ENCODE measurements at places on chromosomes 3 and 15. TPM values are rescaled to one million over a fixed set of nuclear protein-coding genes. Genes with fewer than 3 reads are reported as not detected.

DNA sequence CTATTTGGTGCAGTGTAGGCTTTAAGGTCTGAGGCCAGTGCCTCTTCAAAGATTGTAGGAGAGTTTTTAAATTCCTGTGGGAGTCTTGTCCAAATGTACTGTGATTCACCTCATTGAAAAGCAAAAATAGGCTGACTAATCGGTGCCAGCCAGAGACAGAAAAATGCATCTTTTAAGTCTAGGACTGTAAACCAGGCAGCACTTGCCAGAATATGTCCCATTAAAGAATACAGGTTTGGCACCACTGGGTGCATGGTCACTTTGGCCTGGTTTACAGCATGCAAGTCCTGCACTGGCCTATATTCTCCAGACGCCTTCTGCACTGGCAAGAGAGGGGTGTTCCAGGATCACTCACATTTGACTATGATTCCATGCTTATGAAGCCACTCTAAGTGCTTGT, 20.3 kb upstream of the NOX5 start:
- no peak for DNase-seq

- no peak for DNase-seq
Observed at GRCh38 chr3:29189328-29189727, 91.5 kb upstream of the RBMS3 start.

- no peak for DNase-seq
Observed at GRCh38 chr15:78174401-78174800, 25.2 kb downstream of the IDH3A start.

GRCh38 chr15:88681610-88682221, 42.9 kb downstream of the ISG20 start:
- DNase-seq: no peak

GRCh38 chr15:89829616-89830440, 15.2 kb upstream of the ANPEP start:
- no peak for DNase-seq

GRCh38 chr15:86557018-86557550, 477.4 kb downstream of the AGBL1 start:
- DNase-seq: no peak

DNA sequence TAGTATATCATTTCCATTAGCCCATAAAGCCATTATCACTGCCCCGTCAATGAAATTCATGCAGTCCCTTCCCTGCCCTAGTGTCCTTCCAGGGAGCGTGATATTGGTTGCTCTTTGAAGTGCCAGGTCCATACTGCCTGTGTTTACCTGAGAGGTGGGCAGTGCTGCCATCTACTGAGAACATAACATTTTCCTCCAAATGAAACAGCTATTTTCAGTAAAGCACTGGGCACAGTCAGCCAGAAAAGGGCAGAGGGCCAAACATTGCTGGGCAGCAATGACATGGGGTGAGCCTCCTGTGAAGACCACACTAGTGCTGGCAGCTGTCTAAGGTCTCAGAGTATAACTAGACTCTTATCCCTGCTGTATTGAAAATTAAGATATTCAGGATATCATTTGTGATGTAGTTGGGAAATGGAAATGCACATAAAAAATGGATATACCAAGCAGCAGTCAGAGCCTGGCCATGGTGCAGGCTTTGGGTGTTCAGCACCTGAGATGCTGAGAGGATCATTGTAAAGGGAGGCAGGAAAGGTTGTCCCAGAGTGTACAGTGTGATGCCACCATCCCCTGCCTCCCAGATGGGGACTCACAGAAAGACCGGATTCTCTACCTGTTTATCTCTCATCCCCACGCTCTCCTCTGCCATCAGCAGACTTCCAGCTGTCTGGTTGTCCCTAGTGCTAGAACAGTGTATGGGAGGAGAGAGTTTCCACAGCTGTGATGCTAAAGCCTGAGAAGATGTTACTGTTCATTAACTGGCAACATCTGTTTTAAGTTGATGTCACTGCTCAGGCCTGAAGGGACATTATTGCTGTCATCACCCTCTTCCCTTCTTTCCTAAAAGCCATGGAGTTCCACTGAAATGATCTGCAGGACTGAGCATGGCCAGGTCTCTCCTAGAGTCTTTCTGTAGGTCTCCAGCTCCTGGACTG, 108.8 kb downstream of the ARNT2 start:
- no peak for DNase-seq

Gene GOLGA6A
- 0.26 TPM for polyA plus RNA-seq

DNA sequence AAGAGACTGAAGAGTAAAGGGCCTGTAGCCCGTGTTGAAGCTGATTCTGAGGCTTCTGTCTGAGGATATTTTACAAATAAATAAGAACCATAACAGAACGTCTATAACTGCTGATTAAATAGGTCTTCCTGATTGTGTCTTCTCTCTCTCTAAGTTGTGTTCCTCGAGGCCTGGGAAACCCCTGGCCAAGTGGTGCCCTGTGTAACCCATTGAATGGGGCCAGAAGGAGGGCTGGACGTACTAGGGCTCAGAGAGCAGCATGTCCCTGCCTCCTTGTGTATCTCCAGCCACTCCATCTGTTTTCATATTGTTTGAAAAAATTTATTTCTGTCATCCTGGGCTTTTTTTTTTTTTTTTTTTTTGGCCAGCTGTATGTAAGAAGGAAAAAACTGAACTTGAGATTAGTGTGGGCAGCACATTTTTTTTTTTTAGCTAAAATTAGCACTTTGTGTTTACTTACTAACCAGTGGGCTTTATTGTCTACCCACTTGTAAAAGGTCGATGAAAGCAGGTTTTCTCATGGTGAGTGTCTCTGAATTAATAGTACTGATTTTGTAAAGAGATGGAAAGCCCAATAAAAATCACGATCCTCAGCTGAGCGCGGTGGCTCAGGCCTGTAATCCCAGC, 10.7 kb downstream of the DHX30 start:
- DNase-seq: no peak

GRCh38 chr15:35271371-35272043, 186.4 kb upstream of the NANOGP8 start:
- no peak for DNase-seq

Gene SH3GL3
- 13.6 TPM for polyA plus RNA-seq

Gene SEMA7A
- polyA plus RNA-seq: 6.6 TPM

Gene COL7A1
- 12.9 TPM for polyA plus RNA-seq

Gene SYNPR
- polyA plus RNA-seq: 0.12 TPM

- DNase-seq: no peak
Observed at GRCh38 chr15:53260647-53261046, 470.5 kb upstream of the ONECUT1 start.

- DNase-seq: no peak
Observed at GRCh38 chr3:150599611-150600297, 3.4 kb upstream of the SELENOT start.

GRCh38 chr15:51992953-51993352, 21.4 kb upstream of the LEO1 start:
- no peak for DNase-seq

GRCh38 chr3:27224197-27224596, 145.0 kb downstream of the NEK10 start:
- DNase-seq: no peak

Gene AGTR1
- polyA plus RNA-seq: 21.5 TPM

- no peak for DNase-seq
Observed at GRCh38 chr3:42678447-42678846, 6.9 kb upstream of the KLHL40 start.

Gene IL17RD
- 45.2 TPM for polyA plus RNA-seq

DNA sequence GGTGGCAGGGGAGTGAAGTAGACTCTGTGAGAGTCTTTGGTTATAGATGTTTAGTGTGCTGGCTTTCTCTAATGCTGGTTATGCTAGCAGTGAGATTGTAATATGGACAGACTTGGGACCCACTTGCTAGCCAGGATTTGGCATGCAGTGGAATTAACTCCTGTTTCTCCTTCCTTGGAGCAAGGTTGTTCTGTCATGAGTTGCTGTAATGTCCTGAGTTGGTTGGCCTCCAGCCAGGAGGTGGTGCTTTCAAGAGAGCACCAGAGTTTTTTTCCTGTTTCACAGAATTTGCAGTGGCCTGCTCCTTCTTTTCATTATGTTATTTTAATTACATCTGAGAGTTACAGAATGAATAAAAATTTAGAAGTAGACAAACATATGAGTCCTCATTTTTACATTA, 88.1 kb upstream of the PXYLP1 start:
- DNase-seq: no peak

DNA sequence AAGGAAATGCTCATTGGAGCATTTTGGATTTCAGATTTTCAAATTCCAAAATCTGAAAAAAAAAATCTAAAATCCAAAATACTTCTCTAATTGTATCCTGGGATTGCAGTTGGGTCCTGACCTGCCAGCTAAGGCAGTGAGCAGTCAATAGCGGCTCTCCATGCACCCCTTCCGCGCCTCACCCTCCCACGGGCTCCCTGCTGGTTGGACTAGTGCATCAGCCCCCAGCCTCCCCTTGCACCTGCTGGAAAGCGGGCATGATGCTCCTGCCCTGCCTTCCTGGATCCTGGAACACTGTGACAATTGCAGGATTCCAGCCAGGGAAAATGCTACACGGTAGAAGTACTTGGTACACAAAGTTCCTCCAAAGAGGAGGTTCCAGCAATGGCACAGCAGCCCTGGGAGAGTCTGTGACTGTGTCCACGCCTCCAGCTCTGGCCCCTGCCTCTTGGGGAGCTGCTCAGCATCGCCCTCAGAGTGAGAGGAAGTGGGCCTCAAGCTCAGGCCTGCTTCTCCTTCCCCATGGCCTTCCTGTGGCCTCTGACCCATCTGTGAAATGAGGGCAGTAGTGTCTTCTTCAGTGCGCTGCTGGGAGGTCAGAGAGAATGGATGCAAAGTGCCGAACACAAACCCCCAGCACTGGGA, 39.5 kb upstream of the CHRNB4 start:
- DNase-seq: no peak

DNA sequence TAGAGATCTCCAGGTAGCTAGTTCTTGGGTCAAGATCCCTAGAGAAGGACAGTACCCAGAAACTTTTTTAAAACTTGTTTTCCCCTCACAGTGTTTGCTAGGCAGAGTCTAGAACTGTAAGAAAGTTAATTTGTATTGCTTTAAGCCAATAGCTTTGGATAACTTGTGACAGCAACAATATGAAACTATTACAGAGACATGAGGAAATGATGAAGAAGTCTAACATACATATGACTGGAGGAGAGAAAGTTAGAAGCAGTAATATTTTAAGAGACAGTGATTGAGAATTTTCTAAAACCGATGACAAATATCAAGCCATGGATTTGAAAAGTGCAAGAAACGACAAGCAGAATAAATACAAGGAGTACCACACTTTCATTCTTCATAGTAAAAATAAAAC, 10.0 kb downstream of the HMG20A start:
- no peak for DNase-seq

- no peak for DNase-seq
Observed at GRCh38 chr3:189455641-189456417, 175.4 kb upstream of the TP63 start.

Gene ALCAM
- 148 TPM for polyA plus RNA-seq

DNA sequence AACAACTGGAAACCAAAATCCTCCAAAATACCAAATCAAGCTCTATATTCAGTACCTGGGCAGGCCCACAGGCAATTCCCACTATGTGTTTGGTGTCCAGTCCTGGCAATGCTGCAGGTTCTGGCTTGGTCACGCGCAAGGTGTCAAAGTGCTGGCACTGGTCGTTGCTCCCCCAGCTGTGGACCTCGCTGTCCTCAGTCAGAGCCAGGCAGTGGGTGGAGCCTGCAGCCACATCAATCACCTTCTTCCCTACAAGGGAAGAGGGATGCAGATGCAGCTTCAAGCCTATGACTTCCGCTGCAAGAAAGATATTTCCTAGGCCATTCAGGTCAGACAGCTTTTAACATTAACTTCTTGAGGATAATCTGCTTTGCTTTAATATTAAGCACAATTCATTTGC, 61.3 kb downstream of the HERC2 start:
- DNase-seq: no peak

DNA sequence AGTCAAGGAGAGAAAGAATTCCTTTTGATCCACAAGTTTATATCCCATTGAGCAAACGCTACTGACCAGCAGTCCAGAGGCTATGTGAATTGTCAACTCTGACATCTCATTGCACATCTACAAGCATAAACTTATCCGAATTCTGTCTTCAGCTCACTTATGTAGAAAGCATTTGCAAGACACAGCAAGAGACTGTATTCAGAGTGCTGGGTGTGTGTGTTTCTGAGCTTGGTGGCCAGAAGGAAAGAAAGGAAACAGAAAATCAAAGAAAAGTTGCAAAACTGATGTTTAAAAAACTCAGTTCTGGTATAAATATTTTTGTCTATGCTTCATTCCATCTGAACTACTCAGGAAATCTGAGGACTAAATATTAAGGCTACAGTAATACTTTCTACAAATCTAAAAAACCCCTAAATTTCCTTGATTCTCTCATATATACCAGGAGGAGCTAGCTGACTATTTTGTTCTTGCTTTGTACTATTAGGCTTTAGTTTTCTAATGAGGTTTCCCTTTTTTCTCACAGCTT, 45.5 kb downstream of the LSAMP start:
- no peak for DNase-seq

Gene DZIP3
- 31.7 TPM for polyA plus RNA-seq

Gene ROPN1
- not detected for polyA plus RNA-seq

DNA sequence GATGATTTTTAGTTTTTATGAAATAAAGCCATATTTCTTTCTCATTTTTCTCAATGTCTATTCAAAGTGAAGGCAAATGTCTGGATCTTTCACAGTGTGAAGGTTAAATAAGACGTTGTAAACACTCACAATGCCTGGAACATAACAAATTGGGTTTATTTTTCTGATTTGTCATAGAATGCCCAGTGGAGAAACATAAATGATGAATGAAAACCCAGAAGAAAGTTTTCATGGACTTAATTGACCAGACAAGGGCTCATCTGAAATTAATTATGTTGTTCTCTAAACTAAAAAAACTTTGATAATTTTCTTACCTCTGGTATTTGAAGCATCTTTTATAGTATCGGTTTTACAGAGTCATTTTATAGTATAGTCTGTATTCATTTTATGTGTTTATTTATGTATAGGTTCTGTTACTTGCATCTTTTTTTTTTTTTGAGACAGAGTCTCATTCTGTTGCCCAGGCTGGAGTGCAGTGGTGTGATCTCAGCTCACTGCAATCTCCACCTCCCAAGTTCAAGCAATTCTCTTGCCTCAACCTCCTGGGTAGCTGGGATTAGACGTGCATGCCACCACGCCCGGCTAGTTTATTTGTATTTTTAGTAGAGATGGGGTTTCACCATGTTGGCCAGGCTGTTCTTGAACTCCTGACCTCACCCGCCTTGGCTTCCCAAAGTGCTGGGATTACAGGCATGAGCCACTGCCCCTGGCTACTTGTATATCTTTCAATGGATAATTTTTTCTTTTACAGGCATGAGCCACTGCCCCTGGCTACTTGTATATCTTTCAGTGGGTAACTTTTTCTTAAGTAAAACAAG, 15.1 kb upstream of the BNIP2 start:
- DNase-seq: no peak

Gene TMEM207
- 21.4 TPM for polyA plus RNA-seq

DNA sequence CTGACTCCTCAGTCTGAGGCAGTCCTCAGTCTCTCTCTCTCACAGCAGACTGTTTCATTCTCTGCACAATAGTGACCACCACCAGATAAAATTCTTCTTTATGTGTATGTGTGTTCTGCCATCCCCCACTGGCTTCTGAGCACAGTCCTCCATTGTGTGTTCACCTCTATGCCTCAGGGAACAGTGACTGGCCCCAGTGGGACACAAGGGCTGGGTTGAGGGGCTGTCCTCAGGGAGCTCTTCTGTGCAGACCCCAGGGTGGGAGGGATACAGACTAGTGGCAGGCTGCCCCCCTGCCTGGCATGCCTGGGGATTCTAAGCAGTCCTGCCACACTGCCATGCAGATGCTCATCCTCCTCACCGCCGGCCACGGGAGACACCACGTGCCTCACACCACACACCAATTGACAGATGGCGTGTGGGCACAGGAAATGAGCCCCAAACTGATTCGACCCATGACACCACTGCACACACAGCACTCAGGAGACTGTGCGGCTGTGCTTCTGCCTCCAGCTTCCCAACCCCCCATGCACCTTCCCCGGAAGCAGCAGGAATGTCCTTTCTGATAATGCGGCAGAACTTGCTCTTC, 237.6 kb upstream of the CHRNA7 start:
- no peak for DNase-seq

- no peak for DNase-seq
Observed at GRCh38 chr3:131840156-131840797, 194.5 kb downstream of the CPNE4 start.

Measured in right renal cortex interstitium (tissue), 3 donors.